Activated T-helper 1 cell treated with anti-CD3 and anti-CD28 coated beads, Interleukin-2, amount 50 U/mL, for 16 hours (primary cell): ENCODE measurements at places on chromosomes 2 and 18.

DNA sequence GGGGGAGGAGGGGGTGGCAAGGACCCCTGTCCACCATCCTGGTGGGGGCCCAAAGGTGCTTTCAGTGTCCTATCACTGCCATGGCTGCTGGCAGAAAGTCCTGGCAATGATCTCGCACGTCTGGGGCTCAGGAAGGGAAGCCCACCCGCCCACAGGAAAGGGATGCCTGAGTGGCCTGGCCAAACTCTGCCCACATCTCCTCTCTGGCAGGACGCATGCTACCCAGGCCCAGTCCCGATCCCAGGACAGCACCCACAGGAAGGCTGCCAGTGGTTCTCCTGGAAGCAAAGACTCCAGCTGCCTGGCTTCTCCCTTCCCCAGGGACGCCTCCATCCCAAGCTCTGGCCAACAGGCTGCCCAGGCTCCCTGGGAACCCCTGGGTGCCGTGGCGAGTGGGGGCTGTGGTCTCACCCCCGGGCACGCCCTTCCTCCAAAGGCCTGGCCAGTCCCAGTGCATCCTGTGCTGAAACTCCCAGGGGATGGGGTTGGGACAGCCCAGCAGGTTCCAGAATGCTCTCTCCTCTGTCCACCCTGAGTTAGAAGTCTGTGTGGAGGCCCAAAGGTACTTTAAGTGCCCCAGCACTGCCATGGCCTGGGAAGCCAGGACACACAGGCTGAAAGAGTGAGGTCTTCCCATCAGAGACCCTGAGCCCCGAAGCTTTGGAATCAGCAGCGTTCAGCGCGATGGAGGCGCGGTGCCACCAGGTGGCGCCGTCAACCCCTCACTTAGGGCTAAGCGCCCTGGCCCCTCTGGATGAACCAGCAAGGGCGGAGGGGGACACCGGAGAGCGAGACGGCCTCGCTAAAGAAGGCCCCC is 29.8 kb upstream of the TAF1B start:
- DNase-seq = peak; percentile 45

- no peak for DNase-seq
Measured at GRCh38 chr2:78260861-78261260, 738.7 kb upstream of the LRRTM4 start.

GRCh38 chr2:54013996-54014395 is 43.2 kb upstream of the PSME4 start:
- no peak for DNase-seq

DNA sequence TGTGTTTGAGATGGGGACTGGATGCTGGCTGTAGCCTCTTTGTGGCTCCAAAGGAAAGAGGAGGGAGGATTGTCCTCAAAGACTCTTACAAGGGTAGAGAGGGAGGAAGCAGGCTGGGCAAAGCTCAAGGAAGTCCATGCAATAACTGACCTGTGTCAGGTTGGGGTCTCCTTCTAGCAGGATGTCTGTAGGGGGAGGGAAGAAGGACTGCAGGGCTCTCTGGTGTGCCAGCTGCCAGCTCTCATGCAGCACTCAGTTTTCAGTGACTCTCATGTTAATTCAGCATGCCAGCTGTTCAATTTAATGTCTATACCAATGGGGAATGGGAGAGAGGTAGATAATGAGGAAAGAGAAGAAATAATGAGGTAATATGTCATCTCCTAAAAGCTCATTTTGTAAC is 85.3 kb upstream of the RANBP2 start:
- DNase-seq = no peak

- DNase-seq = no peak
Measured at GRCh38 chr2:111970453-111970852, 72.0 kb downstream of the MERTK start.

- no peak for DNase-seq
Measured at GRCh38 chr2:38933653-38934052, 44.0 kb downstream of the ARHGEF33 start.

- no peak for DNase-seq
Measured at GRCh38 chr2:31675485-31675901, 94.8 kb upstream of the SRD5A2 start.

DNA sequence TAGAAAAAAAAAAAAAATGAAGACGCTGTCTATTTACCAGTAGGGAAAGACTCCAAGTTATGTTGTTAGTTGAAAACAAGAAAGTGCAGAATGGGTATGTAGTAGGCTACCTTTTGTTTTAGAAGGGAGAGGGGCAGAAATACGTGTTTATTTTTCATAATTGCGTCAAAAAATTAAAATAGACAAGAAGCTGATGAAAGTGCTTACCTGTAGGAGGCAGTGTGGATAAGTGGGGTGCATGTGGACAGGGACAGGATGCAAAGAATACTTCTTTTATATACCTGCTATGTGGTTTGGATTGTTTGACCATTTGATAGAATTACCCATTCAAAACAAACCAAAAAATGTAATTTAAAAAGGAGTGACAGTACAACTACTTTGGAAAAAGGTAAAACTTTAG is 3.0 kb upstream of the GCG start:
- DNase-seq = no peak

- DNase-seq = no peak
Measured at GRCh38 chr2:36031471-36031870, 324.1 kb upstream of the CRIM1 start.

DNA sequence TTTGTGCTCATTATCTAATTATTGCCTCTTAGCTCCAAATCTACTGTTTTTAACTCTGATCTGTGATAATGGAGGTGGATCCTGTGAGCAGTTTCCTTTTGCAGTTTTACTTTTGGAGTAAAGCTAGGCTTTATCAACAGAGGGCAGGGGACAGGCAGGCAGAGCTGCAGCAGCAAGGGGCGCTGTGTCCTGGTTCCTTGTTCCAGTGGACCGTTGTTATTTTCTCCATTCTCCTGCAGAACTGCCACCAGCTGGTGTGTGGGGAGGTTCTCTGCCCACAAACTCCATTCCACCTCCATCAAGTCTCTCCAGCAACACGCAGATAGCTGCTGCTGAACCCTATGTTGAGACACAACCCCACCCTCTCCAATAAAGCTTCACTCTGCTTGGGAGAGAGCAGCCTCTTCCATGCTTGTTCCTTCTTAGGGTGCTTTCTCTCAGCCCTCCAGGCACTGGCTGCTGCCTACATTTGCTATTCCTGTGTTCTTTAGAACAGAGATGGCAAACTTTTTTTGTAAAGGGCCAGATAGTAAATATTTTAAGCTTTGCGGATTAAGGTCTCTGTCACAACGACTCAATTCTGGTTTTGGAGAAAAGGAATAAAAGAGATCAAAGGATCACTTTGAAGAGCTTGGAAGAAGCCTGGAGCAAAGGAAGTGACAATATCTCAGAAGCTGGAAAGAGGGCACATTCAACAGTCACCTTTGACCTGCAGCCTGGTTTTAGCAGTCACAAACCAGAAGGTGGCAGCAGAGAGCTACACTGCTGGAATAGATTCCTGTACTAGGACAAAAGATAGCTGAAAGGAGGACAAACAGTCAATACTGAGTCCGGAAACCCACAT is 208.8 kb downstream of the CCDC178 start:
- DNase-seq = no peak
